ENCODE measurements at places on chromosomes 2 and 18. TPM values are rescaled to one million over a fixed set of nuclear protein-coding genes. Genes with fewer than 3 reads are reported as not detected.

- no peak for DNase-seq
Observed at GRCh38 chr2:64263315-64263714, 119.1 kb upstream of the PELI1 start.

ABCB11 gene
- total RNA-seq = 0.13 TPM

- no peak for DNase-seq
Observed at GRCh38 chr2:240819858-240820606, at the start of gene KIF1A. Gene KIF1A, minus strand, starts transcription at chr2:240820219. Its CDS starts 22,467 bp downstream, at chr2:240797752.

PKP4 gene
- 49.6 TPM for total RNA-seq

- DNase-seq = no peak
Observed at GRCh38 chr2:98734823-98735260, 3.9 kb upstream of the MGAT4A start.

DNA sequence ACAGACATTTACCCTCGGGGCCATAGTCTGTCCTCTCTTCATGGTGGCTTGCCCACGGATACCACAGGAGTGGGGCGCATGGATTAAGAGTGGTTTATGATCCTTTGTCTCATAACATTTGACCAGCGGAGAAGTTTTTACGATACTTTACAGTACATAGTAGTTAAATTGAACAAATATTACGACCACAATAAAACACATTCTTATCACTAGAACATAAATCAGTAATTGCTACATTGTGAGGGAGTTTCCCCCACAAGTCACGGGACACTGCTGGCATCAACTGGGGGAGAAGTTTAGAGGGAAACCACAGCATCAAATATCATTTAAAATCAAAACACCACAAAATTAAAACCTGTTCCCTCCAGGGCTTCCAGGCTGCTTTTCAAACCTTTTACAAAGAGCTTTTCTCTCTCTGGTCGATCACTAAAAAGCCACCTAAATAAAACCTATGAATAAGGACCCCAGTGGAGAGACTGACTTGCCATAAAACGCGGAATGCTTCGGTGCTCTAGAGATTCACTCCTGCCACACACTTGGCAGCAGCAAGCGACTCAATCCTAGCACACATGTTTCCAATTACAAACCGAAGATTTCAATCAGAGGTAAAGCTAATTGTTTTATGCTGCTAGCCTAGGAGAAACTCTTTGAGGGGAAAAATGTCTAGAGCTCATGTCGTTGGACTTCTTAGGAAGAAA lies 173.7 kb upstream of the HNRNPA3 start:
- no peak for DNase-seq

PJVK gene
- 1.0 TPM for total RNA-seq

GDF7 gene
- total RNA-seq = 0.38 TPM

DNA sequence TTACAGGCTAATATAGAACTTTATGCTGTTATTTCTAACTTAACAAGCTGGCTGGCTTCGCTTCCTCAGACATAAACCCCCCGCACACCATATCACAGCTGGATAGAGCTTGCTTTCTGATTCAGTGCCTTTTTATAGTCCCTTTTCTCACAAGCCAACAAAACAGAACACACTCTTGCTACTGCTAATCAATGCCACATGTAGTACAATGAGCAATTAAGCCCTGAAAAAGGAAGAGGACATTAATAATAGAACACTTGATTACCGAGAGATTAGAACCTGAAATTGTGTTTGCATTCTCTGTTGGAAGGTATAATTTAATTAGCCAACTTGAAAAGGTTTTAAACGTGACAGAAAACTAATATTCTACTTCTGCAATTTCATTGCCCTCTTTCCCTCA lies 267.7 kb upstream of the CYRIA start:
- no peak for DNase-seq

DNAJC5G gene
- 2.3 TPM for total RNA-seq

DNA sequence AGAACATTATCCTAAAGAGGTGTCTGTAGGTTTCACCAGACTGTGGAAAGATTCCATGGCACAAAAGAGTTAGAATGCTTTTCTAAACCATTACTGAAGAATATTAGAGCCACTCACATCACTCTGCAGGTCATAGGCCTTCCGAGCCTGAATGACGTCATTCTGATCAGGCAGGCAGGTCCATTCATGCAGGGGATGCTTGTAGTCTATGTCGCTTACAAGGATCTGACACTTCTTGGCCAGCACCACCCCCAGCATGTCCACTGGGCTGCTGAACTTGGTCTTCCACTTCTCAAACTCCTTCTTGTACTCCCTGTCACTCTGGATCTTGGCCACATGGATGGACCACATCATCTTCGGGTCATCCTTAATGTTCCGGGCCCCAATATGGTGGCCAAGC lies 120.1 kb downstream of the NEB start:
- DNase-seq = no peak

DNA sequence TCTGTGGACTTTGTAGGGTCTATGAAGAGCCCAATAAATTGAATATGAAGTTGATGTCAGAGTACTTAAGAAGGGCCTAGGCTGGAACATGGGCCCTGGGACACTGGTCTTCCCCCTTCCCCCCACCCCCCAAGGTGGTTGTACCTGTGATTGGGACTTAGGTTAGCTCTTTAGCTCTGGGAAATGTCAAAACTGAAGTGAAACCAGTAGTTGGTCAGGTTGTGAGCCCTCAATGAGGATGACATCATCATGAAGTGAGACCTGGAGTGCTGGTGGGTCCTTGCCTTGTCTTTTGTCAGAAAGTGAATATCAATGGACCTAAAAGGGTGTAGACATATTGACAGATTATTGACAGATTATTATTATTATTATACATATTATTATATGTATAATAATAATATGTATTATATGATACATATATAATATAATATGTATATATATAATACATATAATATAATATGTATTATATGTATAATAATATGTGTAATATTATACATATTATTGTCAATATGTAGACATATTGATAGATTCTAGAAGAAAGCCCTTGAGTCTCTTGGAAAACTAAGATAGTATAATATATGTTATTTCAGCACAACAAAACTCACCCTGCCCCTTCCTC lies 5.4 kb downstream of the MARS2 start:
- no peak for DNase-seq

FAM110C gene
- 1.9 TPM for total RNA-seq

- DNase-seq = no peak
Observed at GRCh38 chr18:22822024-22822423, 111.1 kb upstream of the RBBP8 start.

RHOB gene
- 199 TPM for total RNA-seq

IMMT gene
- total RNA-seq = 301 TPM

IL18R1 gene
- total RNA-seq = 0.67 TPM

RAB17 gene
- total RNA-seq = 4.1 TPM

GRCh38 chr2:144520756-144521487 lies 1.0 kb upstream of the ZEB2 start:
- no peak for DNase-seq

- no peak for DNase-seq
Observed at GRCh38 chr2:3114406-3115185, 263.0 kb downstream of the EIPR1 start.

DNA sequence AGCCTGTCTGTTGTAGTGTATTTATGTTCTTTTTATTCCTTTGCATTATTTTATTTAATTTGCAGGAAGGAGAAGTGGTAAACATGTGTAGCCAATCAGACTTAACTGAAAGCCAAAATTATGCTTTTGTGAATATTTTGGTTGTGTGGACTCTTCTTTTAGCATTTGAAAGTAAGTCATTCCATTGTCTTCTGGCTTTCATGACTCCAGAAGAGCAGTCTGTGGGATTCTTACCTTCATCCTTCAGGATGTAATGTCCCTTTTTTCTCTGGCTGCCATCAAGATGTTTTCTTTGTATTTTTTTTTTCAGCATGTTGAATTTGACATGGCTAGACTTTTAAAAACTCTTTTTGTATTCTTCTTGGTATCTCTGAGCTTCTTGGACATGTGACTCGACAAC lies 895.2 kb upstream of the ZEB2 start:
- no peak for DNase-seq

DNA sequence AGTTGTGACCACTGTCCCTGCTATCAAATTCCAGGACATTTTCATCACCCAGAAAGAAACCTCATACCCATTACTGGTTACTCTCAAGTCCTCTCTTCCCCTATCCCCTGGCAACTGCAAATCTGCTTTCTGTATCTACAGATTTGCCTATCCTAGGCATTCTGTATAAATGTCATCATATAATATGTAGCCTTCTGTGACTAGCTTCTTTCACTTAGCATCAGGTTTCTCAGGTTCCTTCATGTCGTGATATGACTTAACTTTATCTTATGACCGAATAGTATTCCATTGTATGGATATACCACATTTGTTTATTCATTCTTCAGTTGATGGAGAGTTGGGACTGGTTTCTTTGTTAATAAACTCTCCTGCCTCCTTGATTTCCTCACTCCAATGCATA lies 60.5 kb downstream of the PMAIP1 start:
- no peak for DNase-seq

APCDD1 gene
- total RNA-seq = 27.0 TPM
